ENCODE measurements at places on chromosomes 16 and 17.

GRCh38 chr16:8645831-8646230 lies 24.3 kb downstream of the METTL22 start:
- no peak overlapping the region for H3K4me3 ChIP-seq
- no peaks in the 10 kb centered on the region for H3K27me3 ChIP-seq
- H3K36me3 ChIP-seq: peaks cover 86% of the 10 kb centered on the region
- DNase-seq: no peak

- no peak overlapping the region for H3K4me3 ChIP-seq
- peaks cover 14% of the 10 kb centered on the region for H3K4me1 ChIP-seq
- no peaks in the 10 kb centered on the region for H3K36me3 ChIP-seq
- no peak for DNase-seq
- H3K27ac ChIP-seq: no peak overlapping the region
- H3K27me3 ChIP-seq: no peaks in the 10 kb centered on the region
These were observed 13.3 kb downstream of the WFIKKN2 start for GRCh38 chr17:50848711-50849110.

DNA sequence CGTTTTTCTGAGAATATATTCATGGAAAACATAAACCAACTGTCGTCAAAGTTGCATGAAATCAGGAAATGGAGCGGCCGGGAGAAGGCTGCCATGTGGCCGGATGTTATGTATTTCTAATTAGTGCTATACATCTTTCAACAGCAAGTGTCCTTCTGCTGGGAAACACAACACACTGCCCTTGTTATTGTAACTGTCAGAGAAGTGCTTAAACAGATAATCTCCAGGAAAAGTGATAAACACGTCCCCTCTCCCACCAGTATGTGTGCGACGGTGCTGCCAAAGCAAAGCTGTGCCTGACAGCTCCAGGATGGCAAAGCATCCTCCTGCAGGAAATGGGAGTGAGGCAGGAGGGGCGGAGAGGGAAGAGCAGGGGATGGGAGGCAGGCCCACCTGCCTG lies 111.8 kb downstream of the SMG6 start:
- H3K36me3 ChIP-seq: peaks cover 51% of the 10 kb centered on the region
- no peak for DNase-seq
- H3K27ac ChIP-seq: peak overlapping the region; percentile 90
- H3K4me3 ChIP-seq: peak overlapping the region; percentile 6
- H3K27me3 ChIP-seq: no peaks in the 10 kb centered on the region
- H3K4me1 ChIP-seq: peaks cover 69% of the 10 kb centered on the region

DNA sequence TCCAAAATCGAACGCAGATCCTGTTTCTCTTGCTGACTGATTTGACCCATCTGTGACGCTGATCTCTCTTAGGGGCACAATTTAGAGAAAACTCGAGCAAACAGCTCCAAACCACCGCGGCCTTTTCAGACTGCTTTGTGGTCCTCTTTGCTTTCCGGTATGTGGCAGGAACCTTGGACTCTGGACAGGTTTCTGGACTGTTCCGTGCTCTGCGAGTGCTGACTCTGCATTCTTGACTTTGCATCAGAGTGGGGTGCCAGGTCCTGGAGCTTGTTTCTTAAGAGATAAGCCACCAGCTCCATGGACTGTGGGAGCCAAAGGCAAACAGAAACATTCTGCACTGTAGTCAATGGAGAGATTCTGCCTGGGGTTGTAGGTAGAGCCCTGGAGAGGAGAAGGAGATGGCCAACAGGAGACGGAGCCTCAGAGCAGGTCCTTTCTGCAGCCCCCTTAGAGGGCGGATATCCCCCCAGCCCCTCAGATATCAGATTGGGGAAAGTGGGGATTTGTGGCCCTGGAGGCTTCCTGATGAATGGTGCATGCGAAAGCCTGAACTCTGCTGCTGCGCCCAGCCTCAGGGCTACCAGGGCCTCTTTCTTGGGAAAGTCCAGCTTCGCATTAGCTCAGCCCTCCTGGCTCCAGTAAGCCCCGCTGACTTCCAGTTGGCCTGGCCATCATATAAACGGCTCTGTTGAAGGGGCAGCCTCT lies 65.6 kb downstream of the WIPI1 start:
- H3K27ac ChIP-seq: no peak overlapping the region
- no peak overlapping the region for H3K4me3 ChIP-seq
- peaks cover under 1% of the 10 kb centered on the region for H3K4me1 ChIP-seq
- H3K36me3 ChIP-seq: peaks cover 9% of the 10 kb centered on the region
- H3K27me3 ChIP-seq: no peaks in the 10 kb centered on the region

GRCh38 chr16:62586128-62586862 lies 550.1 kb upstream of the CDH8 start:
- no peaks in the 10 kb centered on the region for H3K36me3 ChIP-seq
- H3K27ac ChIP-seq: no peak overlapping the region
- H3K4me3 ChIP-seq: no peak overlapping the region
- H3K4me1 ChIP-seq: no peaks in the 10 kb centered on the region
- no peak for DNase-seq

DNA sequence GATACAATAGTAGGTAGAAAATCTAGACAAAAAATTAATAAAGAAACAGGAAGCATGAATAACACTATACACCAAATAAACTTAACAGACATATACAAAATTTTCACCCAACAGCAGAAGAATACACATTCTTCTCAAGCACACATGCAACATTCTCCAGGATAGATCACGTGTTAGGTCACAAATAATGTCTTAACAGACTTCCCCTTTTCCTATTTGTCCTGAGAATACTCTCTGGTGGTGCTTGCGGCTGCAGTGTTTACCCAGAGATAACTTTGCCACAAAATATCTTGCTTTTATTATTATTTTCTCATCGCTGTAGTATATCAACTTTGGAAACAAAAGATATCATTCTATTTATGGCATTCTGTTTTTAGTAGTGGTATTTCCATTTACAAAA lies 40.6 kb upstream of the ZNF267 start:
- peaks cover 10% of the 10 kb centered on the region for H3K27me3 ChIP-seq
- DNase-seq: no peak
- H3K4me3 ChIP-seq: no peak overlapping the region

GRCh38 chr16:3601614-3602319 lies 9.6 kb downstream of the SLX4 start:
- no peak for DNase-seq
- H3K4me1 ChIP-seq: no peaks in the 10 kb centered on the region
- H3K4me3 ChIP-seq: no peak overlapping the region
- H3K27ac ChIP-seq: no peak overlapping the region
- H3K36me3 ChIP-seq: peaks cover 83% of the 10 kb centered on the region

- peaks cover 30% of the 10 kb centered on the region for H3K36me3 ChIP-seq
- DNase-seq: no peak
- peak overlapping the region; percentile 94 for H3K27ac ChIP-seq
- H3K4me1 ChIP-seq: peaks cover 30% of the 10 kb centered on the region
- peak overlapping the region; percentile 88 for H3K4me3 ChIP-seq
- no peaks in the 10 kb centered on the region for H3K27me3 ChIP-seq
These were observed 674 bp downstream of the PPP1R27 start for GRCh38 chr17:81833921-81834830.

- DNase-seq: no peak
- H3K4me1 ChIP-seq: peaks cover 35% of the 10 kb centered on the region
- no peak overlapping the region for H3K4me3 ChIP-seq
- H3K36me3 ChIP-seq: peaks cover 5% of the 10 kb centered on the region
- peak overlapping the region; percentile 22 for H3K27ac ChIP-seq
These were observed 11.4 kb upstream of the SPNS2 start for GRCh38 chr17:4487296-4487695.

DNA sequence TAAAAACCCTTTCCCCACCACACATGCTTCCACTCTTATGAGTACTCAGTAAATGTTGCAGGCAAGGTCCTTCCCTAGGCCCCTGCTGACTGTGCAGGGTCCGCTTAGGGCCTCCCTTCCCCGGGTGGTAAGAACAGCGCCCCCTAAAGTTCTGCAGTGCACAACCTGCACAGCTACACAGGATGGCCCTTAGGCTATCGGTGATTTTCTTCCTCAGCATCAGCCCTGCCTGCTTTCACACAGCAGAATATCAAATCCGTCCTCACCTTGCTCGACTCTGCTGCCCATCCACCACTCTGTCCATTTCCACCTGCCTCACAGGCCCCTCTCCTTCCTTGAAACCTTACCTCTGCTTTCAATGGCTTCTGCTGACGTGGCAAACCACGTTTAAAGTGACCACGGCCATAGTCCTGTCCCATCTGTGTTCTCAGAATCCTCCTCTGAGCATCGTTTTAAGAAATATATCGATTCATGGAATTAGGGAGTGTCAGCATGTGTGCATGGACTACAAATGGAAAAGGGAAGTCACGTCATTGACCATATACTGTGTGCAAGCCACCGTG lies 51.4 kb upstream of the TMEM132E start:
- no peaks in the 10 kb centered on the region for H3K4me1 ChIP-seq
- H3K36me3 ChIP-seq: no peaks in the 10 kb centered on the region
- H3K4me3 ChIP-seq: no peak overlapping the region
- peaks cover 41% of the 10 kb centered on the region for H3K27me3 ChIP-seq
- DNase-seq: no peak

DNA sequence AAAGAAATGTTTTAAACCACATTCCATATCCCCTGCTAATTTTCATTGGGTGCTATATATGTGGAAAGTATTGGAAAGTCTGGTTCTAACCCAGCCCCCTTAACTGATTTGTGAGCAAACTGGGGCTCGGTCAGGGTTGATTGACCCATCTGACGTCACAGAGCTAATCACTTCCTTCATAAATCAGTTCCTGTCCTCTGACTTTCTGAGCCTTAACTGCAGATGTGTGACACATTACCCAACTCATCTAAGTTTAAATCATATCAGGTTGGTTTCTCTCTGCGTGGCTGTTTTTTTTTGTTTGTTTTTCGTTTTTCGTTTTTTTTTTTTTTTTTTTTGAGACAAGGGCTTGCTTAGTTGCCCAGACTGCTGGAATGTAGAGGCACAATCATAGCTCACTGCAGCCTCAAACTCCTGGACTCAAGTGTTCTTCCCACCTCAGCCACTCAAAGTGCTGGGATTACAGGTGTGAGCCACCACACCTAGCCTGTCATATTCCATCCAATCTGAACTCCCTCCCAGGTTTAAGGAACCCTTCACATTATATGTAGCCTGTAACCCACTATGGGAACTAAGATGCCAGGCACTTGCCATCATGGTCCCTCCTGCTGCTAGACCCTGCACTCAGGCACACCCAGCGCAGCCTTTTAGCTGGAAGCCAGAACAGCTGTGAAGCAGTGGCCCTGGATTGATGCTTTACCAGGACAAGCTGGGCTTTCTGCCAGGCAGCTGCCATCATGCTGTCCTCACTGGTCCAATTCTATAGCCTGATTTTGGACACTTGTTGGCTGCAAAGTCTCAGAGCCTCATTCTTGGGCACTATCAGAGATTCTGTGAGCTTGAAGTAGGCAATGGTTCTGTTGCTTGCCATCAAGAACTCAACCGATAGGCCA lies 6.9 kb upstream of the BPTF start:
- no peak overlapping the region for H3K4me3 ChIP-seq
- peaks cover 14% of the 10 kb centered on the region for H3K27me3 ChIP-seq
- no peaks in the 10 kb centered on the region for H3K4me1 ChIP-seq
- DNase-seq: no peak
- no peak overlapping the region for H3K27ac ChIP-seq
- no peaks in the 10 kb centered on the region for H3K36me3 ChIP-seq

GRCh38 chr17:6456321-6456720 lies 12.1 kb downstream of the PIMREG start:
- DNase-seq: no peak
- no peaks in the 10 kb centered on the region for H3K36me3 ChIP-seq
- no peaks in the 10 kb centered on the region for H3K27me3 ChIP-seq
- no peak overlapping the region for H3K4me3 ChIP-seq
- H3K4me1 ChIP-seq: peaks cover 14% of the 10 kb centered on the region

- H3K27ac ChIP-seq: no peak overlapping the region
- H3K4me3 ChIP-seq: no peak overlapping the region
- no peaks in the 10 kb centered on the region for H3K4me1 ChIP-seq
- DNase-seq: no peak
- no peaks in the 10 kb centered on the region for H3K27me3 ChIP-seq
These were observed 89.3 kb downstream of the SDR42E1 start for GRCh38 chr16:81921843-81922584.

- H3K27ac ChIP-seq: no peak overlapping the region
- H3K4me3 ChIP-seq: no peak overlapping the region
- no peaks in the 10 kb centered on the region for H3K36me3 ChIP-seq
- no peak for DNase-seq
- H3K27me3 ChIP-seq: no peaks in the 10 kb centered on the region
These were observed 7.4 kb downstream of the GSDMA start for GRCh38 chr17:39970157-39970692.

DNA sequence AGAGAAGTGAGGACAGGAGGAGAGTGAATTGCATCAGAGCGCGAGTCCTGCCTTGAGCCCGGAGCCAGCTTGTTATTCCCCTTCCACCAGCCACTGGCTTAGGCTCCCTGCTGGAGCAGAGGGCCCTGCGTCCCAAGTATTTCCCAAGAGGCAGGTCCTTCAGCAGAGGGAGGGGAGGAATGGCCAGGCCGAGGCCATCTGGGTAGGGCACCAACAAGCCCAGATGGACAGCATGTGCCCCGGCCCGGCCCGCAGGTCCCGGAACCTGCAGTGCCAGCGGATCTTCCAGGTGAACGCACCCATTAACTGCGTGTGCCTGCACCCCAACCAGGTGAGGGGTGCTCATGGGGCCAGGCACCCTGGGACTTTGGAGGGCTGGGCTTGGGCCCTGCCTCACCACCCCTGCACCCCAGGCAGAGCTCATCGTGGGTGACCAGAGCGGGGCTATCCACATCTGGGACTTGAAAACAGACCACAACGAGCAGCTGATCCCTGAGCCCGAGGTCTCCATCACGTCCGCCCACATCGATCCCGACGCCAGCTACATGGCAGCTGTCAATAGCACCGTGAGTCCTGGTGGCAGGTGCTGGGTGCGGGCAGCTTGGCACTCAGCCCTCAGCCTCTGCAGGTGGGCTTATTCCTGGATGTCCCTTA lies 1.7 kb downstream of the MLST8 start:
- no peaks in the 10 kb centered on the region for H3K27me3 ChIP-seq
- peak overlapping the region; percentile 91 for H3K27ac ChIP-seq
- H3K4me1 ChIP-seq: peaks cover 30% of the 10 kb centered on the region
- H3K4me3 ChIP-seq: peak overlapping the region; percentile 91

DNA sequence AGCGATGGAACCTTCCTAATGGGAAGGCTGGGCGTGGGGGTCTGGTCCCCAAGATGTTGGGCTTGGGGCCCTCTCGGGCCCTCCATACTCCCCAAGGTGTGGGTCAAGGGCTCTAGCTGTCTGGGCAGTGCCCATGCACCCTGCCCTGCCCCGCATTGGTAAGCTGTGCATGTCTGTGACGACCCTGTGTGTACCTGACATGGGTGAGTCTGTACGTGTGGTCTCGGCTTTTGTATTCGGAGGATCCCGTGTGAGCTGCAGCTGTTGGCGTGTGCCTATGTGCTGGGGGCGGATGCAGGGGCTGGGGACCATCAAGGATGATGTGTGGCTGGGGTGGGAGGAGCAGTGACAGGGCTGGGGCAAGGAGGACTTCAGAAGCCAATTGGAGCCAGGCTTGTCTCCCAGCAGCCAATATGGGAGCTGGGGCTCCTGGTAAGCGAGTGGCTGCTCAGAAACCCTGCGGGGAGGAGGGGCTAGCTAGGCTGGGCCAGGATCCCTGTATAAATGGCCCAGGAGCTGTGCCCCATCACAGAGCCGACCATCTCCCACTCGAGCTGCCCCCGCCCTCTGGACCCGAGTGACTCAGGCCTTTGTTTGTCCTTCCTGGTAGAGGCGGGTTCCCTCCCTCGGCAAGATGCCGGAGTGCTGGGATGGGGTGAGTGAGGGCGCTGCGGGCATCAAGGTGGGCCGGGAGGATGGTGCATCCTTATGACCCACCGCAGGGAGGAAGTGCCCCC lies at the start of gene NDRG4:
NDRG4 (plus strand) TSS at position 529 of the 737 bp plus-strand sequence; CDS start at position 635, 106 bp downstream.
- H3K4me3 ChIP-seq: peak within 1 kb of the TSS; percentile 68
- peaks cover 25% of the 10 kb centered on the region for H3K4me1 ChIP-seq
- H3K36me3 ChIP-seq: no peaks in the 10 kb centered on the region
- H3K27ac ChIP-seq: no peak within 1 kb of the TSS
- peak; percentile 54 for DNase-seq
- H3K27me3 ChIP-seq: peaks cover 24% of the 10 kb centered on the region
